ENCODE measurements at places on chromosomes 3 and 15.

GRCh38 chr3:11273891-11274291, 1.7 kb downstream of the ATG7 start:
- no peak for DNase-seq

GRCh38 chr3:72574144-72574543, 274.1 kb downstream of the SHQ1 start:
- no peak for DNase-seq

- DNase-seq = no peak
Observed at GRCh38 chr15:59352189-59352588, 20.5 kb downstream of the MYO1E start.

DNA sequence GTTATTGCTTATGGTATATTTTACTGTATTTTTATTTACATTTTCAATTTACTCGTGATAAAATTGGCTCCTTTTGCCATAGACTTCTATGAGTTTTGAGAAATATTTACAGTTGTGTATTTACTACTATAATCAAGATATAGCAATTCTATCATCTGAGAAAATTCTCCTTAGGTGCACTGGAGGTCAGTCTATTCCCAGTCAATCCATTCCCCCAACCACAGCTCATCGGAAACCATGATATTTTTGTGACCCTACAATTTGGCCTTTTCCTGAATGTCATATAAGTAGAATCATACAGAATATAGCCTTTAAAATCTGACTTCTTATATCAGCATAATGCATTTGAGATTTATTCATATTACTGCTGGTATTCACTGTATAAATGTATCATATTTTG, 114.7 kb upstream of the LRTM1 start:
- no peak for DNase-seq

GRCh38 chr15:78810003-78810361, 1.3 kb downstream of the ADAMTS7 start:
- DNase-seq = no peak

GRCh38 chr15:93250950-93251349, 161.9 kb upstream of the RGMA start:
- DNase-seq = no peak

- no peak for DNase-seq
Observed at GRCh38 chr3:133697960-133698359, 36.2 kb upstream of the TOPBP1 start.

GRCh38 chr15:66254089-66254950, 770 bp upstream of the MEGF11 start:
- DNase-seq = no peak

DNA sequence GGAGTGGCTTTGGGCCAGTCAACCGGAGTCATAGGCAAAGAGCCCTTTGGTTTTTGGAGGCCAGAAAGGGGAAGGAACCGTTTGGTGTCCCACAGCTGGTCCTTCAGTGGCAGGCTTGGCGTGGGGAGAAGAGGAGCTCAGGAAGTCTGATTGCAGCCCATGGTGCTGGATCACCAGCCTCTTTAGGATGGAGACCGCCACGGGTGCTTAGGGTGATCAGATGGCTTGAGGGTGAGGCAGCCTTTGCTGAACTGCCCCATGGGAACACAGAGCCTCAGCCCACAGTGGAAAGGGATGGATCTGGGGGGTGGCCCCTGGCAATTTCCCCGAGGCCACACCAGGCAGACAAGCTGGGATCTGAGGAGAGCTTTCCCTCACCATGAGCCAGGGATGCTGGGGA, 38.6 kb upstream of the TOPBP1 start:
- no peak for DNase-seq

DNA sequence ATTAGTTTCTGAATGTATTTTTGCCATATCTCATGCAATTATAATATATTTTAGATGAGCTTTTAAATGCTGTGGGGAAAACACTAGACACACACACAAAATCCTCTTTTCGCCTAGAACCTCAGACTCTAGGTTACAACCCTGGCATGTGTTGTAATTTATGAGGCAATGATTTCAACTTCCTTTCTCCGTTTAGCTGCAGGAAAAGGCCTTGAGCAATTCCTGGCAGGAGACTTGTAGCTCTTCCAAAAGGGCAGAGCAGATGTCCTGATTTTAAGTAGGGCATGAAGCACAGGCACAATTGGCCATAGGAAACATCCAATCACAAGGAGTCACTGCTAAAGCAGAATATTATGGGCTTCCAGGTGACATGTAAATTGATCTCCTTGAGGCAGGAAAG, 82.0 kb downstream of the GPR156 start:
- no peak for DNase-seq

GRCh38 chr3:72134989-72135451, 350.1 kb upstream of the PROK2 start:
- DNase-seq = no peak

DNA sequence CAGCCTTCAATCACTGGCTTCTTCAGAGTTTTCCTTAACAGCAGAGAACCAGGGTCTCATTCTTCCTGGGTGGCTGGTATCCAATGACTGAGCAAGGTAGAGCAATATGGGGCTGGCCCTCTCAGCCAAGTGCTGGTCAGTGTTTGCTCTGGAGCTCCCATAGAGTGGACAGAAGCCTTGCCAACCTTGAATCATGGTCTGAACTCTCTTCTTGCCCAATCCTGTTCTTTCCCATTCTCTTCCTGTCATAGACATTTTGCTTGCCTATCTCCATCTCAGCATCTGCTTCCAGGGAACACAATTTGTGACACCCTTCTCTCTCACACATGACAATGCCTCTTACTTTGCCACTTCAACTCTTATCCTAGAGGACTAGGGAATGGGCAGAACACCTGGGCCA, 245.6 kb upstream of the PEX5L start:
- no peak for DNase-seq

- no peak for DNase-seq
Observed at GRCh38 chr3:185717627-185718402, 107.0 kb downstream of the IGF2BP2 start.

GRCh38 chr3:141401095-141401494, 32.8 kb downstream of the ZBTB38 start:
- DNase-seq = no peak

- no peak for DNase-seq
Observed at GRCh38 chr3:61742006-61742405, 180.6 kb downstream of the PTPRG start.

- no peak for DNase-seq
Observed at GRCh38 chr3:115520651-115521245, 102.6 kb upstream of the GAP43 start.

DNA sequence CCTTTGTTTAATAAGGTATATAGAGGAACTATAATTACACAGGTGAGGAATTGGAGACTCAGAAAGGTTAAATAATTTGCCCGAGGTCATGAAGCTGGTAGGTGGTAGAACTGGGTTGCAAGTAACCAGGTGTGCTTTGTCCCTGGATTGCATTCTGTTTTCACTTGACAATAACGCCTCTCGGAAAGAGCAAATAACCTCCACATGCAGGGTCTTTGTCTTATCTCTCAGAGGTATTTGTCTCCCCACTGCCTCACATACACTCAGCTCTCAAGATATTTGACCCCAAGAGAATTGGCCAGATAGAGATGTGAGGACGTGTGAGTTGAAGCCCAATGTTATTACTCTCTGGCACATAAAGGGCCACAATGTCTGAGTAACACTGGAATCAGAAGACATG, 320.9 kb upstream of the ONECUT1 start:
- no peak for DNase-seq

DNA sequence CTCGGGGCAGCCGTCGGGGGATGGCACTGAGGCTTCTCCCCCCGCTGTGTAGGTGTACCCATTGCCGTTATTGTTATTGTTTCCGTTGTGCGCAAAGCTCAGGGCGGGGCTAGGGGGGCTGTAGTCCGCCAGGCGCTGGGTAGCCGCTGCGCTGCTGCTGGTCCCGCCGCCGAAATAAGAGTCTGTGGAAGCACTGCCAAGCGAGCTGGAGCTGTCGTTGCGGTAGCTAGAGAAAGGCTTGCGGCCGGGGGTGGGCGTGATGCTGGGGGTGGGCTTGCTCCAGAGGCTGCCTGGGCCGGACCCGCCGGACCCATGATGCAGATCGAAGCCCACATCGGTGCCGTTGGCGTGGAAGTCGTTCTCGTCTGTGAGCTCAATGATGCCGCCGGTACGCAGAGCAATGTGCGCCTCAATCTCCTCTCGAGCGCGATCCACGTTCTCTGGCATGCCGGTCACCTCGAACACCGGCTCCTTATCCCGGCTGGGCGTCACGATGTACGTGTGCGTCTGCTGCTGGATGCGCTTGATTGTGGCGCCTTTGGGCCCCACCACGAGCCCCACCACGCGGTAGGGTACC, 1.9 kb downstream of the MEX3B start:
- no peak for DNase-seq

- DNase-seq = no peak
Observed at GRCh38 chr3:129001806-129002572, 885 bp downstream of the EFCC1 start.

- DNase-seq = no peak
Observed at GRCh38 chr15:81865850-81866537, 179.8 kb downstream of the MEX3B start.

DNA sequence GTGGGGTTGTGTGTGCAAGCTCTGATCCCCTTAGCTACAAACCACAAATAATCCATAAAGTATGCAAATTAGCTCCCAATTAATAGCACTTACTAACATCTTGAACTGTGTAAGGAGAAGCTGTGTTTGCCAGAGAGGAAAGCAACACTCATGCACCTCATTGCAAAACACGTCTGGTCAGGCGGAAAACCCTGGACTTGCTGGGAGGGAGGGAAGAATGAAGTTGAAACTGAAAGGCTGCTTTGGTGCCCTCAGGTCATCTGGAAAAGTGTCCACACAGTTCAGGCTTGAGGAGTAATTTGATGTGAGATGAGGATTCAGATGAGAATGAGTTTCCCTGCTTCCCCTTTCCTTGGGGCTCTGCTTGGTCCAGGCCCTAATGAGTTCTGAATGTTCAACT, 185.5 kb upstream of the ANKRD28 start:
- DNase-seq = no peak

DNA sequence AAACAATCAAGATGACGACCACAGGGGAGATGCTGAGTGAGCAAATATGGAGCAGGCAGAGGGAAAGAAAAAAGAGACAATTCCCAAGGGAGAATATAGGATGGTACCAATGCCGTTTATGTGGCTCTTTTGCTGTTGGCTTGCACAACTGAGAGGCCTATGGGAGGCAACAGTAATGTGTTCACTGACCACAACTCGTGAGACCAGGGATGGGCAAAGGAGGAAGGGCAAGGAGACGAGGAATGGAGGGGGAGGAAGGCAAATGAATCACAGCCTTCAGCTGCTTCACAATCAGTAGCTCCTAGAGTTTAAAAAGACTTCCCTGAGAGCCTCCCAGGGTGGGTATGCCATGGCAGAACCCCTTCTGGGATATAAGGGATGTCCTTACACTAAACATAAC, 131.5 kb downstream of the SLC9A9 start:
- no peak for DNase-seq

- no peak for DNase-seq
Observed at GRCh38 chr3:38583688-38584087, 65.8 kb downstream of the SCN5A start.

- no peak for DNase-seq
Observed at GRCh38 chr15:100235030-100235617, 106.7 kb downstream of the ADAMTS17 start.

DNA sequence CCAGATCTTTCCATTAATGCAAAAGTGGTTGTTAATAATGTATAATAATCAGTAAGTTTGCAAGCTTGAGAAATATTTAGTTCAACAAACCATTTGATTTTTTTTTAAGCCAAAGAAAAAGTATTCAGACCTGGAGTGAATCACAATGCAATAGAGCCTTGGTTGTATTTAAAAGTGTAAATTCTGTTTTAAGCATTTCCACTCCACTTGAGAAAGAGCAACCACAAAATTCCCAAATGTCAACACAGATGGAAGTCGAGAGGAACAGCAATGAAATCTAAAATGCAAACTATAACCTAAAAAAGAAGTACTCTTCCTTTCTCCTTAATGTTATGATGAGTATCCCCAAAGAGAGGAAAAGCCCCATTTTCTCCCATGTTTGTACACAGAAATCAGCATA, 20.2 kb downstream of the GBE1 start:
- DNase-seq = no peak

- DNase-seq = no peak
Observed at GRCh38 chr3:174303907-174304560, 555.1 kb upstream of the NAALADL2 start.

DNA sequence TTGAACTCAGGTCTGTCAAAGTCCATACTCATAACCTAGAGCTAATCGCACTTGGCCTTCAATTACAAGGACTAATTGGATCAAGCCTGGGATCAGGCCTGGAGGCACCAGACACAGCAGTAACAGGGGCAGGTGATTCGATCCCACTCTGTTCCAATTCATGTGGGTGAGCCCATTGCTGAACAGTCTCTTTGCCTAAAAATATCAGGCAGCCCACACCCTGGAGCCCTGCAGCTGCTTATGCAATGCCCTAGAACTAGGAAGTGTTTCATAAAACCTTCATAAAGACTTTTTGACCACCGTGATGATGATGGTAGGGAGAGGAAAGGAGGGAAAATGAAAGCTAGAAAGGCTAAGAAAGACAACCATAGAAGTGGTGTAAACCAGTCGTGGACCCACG, 47.8 kb upstream of the NEO1 start:
- no peak for DNase-seq

DNA sequence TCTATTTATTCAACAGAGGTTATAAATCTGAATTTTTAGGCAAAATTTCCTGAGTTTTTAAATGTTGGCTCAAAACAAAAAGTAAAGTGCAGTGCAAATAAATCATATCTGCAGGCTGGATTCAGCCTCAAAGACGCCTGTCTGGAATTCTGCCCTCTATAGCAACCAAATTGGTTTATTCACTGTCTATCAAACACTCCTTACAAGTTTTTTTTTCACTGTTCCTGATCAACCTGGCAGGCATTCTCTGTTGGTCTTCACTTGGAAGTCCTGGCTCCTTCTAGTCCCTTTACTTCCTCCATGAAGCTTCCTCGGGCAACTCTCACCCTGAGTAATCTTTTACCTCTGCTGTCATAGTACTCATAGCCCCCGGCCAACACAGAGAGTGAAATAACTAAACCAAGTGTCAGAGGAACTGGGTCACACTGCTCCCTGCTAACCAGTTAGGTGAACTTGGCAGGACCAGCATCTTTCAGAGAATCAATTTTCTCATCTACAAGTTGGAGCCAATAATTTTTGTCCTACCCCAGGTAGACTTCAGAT, 36.8 kb upstream of the TIPARP start:
- DNase-seq = no peak

GRCh38 chr15:75685195-75685594, 27.5 kb downstream of the CSPG4 start:
- DNase-seq = no peak

DNA sequence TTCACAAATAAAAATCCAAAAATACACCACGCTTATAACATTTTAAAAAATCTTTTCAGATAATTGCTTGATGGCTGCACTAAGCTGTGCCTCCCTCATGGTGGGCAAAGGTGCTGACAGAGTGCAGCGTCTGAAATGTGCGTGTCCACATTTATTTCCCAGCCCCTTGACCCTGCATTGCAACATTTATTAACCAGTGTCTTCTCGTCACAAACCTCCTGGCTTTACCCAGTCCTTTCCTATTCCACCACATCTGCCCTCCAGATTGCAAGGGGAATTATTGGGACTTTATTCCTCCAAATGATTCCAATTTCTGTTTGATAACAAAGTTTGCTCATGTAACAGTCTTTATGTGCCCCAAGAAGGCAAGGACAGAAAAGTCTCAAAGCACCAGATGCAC, 5.5 kb downstream of the RASGRP1 start:
- no peak for DNase-seq

- no peak for DNase-seq
Observed at GRCh38 chr15:100021653-100022052, 288.4 kb upstream of the LYSMD4 start.
